ENCODE measurements at places on chromosomes 3 and 15.

GRCh38 chr3:26838026-26838425, 215.5 kb downstream of the LRRC3B start:
- no peak for DNase-seq

- DNase-seq, result no peak
Observed at GRCh38 chr3:128493570-128494366, 767 bp upstream of the GATA2 start.

DNA sequence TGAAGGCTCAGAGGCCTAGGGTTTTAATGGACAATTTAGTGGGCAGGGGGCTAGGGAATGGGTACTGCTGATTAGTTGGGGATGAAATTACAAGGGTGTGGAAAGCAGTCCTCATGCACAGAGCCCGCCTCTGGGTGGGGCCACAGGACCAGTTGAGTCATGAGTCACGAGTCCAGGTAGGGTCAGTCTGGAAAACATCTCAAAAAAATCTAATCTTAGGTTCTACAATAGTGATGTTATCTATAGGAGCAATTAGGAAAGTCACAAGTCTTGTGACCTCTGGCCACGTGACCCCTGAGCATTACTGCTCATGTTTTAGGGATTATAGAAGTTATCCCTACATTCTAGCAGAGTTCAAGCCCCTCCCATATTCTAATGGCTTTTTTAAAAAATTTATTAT, 18.6 kb upstream of the IREB2 start:
- DNase-seq, result peak; percentile 50

DNA sequence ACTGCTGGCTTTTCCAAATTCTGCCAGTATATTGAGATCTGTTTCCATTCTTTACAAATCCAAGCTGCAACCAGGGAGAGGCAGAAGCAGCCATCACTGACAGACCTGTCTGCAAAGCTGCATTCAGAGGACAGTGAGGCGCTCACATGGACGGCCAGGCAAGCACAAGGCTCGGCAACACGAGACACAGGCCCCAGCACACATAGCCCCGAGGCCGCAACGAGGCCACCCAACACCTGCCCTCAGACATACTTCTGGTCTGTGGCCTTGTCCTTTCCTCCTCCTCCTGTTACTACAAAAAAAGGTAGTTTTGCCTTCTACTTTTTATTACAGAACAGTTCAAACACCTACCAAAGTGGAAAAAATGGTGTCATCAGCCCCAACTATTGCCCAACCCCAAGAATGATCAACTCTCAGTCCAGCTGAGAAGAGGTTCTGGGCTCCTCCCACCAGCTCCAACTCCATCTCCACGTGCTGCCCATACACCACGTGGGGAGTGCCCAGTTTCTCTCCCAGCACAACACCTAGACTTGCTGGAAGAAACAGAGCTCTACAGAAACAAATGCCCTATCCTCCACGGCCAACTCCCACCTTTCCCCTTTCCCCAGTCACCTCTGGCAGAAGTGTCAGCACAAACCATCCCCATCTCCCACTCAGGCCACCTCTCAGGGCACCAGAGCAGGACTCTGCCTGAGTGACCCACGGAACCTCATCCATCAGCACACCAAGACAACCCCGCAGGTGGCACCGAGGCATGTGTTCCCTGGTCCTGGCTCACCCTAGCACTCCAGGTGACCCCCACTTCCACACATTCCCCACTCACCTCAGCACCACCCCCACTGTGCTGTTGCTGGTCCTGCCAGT, 7.4 kb downstream of the ZXDC start:
- no peak for DNase-seq

DNA sequence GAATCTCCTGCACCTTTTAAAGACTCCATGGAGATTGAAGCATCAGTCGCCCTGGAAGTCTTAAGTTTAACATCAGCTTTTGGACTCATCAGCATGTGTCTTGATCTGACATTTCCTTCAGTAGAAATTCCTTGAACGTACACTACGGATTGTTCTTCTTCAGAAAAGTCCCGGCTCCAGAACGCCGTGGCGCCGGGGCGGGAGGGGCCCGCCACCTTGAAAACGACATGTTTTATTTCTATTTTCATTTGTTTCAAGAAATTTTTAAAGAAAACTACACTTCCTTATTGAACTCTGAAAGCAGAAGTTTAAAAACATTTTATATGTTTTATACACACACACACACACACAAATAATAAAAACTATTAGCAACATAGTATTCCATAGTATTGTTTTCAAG, 32.6 kb upstream of the RAP2B start:
- DNase-seq, result no peak

All from colonic mucosa (tissue), 4 donors.